Neural crest cell (in vitro differentiated cells): ENCODE measurements at places on chromosomes 2 and 18. TPM values are rescaled to one million over a fixed set of nuclear protein-coding genes. Genes with fewer than 3 reads are reported as not detected.

GRCh38 chr2:128520791-128521190, 202.1 kb upstream of the HS6ST1 start:
- no peak for DNase-seq

GRCh38 chr2:128279009-128279408, 39.7 kb downstream of the HS6ST1 start:
- DNase-seq: no peak

- no peak for DNase-seq
Observed at GRCh38 chr18:25077038-25077943, 274.7 kb downstream of the ZNF521 start.

- DNase-seq: no peak
Observed at GRCh38 chr2:132662732-132663131, 7.3 kb downstream of the LYPD1 start.

DNA sequence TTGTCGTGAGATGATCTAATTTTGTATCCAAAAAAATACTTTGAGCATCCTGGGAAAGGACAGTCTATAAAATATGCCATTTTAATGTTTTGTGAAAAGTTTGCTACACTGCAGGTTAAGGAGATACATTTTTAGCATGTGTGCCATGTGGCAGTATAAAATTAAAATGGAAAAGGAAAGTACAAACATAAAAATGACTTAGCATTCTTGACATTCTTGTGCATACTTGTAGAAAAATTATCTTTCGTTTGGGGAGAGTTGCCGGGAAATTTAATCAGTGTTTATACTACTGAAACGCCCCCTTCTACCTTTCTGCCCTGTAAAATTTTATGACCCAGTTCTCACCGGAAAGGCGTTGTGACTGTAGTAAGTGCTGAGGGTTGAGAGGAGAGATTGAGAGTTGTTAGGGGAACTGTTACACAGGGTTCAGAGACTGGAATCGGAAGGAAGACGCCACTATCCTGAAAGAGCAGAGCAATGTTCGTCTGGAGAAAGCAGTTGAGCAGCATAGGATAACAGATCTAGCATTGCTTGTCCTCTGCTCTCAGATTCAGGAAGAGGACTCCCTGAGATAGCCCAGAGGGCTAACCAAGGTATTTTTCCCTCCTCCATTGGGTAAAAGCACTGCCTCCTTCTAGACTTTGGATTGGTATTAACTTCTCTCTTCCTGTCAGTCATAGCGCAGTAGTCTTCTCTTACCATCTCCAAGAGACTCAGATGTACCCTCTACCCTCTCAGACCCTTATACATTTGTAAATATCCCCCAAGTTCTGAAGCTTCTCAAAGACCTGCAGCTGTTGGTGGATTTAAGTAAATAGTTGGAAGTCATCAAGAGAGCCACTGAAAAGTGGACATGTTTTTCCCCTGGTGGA, 2.7 kb downstream of the CDH20 start:
- no peak for DNase-seq

DNA sequence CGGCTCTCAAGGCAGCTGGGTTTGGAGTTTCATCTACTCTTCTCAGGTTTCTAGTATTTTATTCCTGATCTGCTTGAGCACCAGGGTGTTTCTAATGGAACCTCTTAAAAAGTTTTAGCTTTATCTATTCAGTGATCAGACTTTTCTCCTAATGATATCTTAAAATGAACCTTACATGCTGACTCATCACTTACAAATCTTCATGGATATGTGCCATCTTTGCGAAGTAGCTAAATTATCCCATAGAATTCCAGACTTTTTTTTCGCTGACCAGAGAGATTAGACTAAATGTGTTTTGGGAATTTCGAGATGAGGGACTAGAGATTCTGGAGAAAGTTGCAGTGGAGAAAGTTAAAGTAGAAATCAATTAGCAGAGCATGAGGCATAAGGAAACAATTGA, 401.0 kb downstream of the GRB14 start:
- DNase-seq: no peak

DNA sequence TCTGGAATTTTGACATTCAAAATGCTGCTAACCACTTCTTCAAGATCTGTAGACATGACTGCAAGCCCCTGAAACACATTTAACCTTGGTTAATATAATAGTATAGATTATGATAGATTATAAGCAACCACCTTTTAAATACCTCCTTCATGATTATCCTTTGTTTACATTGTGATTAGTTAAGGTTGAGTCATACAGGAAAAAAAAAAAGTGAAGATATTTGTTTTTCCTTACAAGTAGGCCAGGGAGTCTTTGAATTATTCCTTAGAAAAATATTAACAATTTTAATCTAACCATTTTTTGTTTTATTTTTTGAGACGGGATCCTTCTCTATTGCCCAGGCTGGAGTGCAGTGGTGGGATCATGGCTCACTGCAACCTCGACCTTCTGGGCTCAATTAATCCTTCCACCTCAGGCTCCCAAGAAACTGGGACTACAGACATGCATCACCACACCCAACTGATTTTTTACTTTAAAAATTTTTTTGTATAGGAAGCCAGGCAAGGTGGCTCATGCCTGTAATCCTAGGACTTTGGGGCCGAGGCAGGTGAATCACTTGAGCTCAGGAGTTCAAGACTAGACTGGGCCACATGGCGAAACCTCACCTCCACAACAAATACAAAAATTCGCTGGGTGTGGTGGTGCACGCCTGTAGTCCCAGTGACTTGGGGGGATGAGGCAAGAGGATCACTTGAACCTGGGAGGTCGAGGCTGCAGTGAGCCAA, 99.4 kb downstream of the SLC39A10 start:
- DNase-seq: no peak

DNA sequence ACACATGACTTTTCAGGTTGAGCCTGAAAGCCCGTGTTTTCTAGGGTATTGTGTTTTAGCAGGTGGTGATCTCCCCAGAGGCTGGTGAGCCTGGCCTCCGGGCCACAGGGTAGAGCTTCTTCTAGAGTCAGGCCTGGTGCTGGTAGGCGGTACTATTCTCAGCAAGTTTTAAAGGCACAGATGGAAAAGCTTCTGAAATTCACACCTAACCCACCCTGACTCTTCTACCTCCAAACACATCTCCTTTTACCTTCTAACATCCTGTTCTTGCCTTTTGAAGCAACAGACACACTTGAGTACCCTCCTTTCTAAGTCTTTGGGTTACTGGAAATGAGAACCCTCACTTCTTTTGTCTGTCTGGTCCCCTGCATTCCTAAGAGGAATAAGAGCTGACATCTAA, 191.1 kb downstream of the SETBP1 start:
- no peak for DNase-seq

GRCh38 chr18:71998547-71999097, 545.5 kb downstream of the CBLN2 start:
- DNase-seq: no peak

KIF3C gene
- 50.9 and 56.2 TPM in 2 replicates for total RNA-seq

PKDCC gene
- 74.4 and 81.9 TPM in 2 replicates for total RNA-seq

DNA sequence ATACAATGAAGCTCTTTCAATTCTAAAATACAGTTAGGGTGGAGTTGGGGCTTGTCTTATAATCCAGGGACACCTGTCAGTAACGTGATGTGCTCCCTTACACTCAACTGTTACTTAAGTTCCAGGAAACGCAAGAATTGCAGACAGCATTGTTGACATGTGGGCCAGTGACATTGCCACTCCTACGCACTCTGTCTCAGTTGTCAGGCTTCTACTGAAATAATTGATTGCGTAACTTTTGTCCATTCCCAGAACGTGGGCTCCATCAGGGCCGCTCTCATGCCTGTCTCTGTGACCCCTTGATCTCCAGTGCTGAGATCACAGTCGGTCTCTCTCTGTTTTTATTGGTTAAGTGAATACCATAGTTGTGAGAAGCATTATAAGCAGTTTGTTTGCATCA, 487.8 kb downstream of the GALR1 start:
- no peak for DNase-seq

COBLL1 gene
- total RNA-seq: 4.0 and 4.4 TPM in 2 replicates

CYBRD1 gene
- total RNA-seq: 10.0 and 11.8 TPM in 2 replicates

ZBTB7C gene
- total RNA-seq: 0.45 and 0.61 TPM in 2 replicates

GRCh38 chr2:31402388-31402787, 12.2 kb downstream of the XDH start:
- no peak for DNase-seq

GRCh38 chr18:44054514-44054913, 626.2 kb upstream of the SETBP1 start:
- DNase-seq: no peak

DNA sequence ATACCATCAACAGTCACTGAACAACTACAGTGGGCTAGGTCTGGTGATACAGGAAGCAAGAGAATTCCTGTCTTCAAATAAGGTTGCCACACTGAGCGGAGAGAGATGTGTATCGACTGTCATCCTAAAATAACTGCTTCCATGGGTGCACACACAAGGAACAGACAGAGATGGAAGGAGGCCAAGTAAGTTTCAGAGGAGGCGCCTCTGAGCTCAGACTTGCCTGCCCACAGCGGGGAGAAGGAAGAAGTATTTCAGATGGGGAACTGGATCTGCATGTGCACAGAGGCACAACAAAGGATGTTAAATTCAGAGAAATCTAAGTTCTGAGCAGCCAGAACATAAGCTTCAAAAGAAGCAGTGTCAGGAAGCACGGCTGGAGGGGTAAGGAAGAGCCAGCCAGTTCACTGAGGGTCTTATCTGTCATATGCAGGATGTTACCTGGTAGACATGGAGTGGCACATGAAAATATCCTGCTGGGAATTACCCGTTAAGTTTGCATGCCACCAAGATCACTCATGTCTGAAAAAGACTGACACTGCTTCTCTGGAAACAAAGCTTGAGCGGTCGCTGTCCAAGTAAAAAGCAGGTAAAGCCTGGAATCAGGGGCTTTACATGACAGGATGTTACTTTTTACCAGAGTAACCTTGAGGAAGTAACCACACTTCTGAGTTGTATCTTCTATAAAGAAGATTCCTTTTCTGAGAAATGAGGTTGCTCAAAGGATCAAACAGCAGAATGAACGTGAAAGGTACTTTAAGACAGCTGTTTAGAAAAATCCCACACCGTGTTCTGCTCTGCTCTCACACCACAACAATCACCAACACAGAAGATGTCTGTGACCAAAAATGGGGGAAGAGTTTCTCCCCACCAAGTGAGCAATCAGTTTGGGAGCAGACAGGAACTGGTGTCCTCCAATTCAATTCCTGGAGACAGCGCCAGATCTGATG, 260.2 kb downstream of the NBAS start:
- DNase-seq: no peak

DNA sequence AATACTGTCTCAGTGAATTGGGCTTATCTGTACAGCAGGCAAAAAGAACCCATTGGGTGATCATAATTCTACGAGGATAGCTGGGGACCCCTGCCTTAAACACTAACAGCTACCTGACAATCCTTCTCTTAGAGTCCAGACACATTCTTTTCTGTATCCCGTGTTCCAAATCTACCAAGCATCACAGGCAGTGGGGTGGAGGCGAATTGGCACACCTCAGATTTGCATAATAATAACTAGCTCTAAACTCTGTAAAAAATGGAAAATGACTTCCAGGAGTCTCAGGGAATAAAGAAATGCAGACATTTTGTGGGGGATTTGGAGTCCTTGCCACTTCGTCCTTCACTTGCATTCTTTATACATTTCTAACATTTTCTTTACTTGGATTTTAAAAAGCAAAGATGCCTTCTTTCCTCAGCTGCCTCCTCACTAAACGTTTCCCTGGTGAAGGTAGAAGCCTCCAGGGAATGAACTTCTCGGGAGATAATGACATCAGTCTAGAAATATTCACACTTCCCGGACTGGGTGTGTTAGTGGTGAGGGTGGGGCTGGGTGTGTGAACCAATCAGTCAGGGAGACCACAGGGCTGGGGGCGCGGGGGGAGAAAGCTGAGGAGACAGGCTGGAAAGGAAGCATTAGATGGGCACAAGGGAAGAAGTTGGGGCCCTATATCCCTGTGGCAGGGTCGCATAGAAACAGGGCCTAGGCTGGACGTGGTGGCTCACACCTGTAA, 59.1 kb upstream of the BOD1L2 start:
- DNase-seq: no peak

DNA sequence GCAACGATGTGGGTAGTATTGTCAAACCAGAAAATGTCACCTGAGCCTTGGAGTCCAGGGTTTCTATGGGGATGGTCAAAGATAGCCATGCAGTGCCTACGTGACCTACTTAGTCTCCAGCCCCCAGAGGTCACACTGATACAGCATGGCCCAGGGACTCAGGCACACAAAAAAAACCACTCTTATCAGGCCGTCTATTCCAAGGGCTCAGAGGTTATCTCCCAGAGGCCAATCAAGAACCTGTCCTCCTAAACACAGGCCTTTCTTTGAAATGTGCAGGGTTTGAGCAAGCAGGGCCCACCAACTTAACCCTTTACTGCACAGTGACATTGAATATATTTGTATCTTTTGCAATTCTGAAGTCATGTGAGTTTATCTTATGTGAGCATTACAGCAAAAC, 82.7 kb downstream of the MRO start:
- DNase-seq: no peak

- DNase-seq: no peak
Observed at GRCh38 chr18:12774982-12775381, 72.1 kb downstream of the PSMG2 start.

TMEM178A gene
- total RNA-seq: 12.0 and 12.3 TPM in 2 replicates

ERMN gene
- total RNA-seq: 0.09 and 0.44 TPM in 2 replicates

- no peak for DNase-seq
Observed at GRCh38 chr2:193943406-193943960, 1713.5 kb upstream of the SLC39A10 start.

DNA sequence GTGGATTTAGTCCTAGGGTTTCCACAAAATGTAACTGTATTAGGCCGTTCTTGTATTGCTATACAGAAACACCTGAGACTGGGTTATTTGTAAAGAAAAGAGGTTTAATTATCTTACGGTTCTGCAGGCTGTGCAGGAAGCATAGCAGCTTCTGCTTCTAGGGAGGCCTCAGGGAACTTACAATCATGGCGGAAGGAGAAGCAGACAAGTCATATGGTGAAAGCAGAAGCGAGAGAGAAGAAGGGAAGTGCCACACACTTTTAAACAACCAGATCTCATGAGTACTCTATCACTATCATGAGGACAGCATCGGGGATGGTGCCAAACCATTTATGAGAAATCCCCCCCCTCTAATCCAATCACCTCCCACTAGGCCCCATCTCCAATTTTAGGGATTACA, 9.5 kb upstream of the CCDC68 start:
- no peak for DNase-seq

DNA sequence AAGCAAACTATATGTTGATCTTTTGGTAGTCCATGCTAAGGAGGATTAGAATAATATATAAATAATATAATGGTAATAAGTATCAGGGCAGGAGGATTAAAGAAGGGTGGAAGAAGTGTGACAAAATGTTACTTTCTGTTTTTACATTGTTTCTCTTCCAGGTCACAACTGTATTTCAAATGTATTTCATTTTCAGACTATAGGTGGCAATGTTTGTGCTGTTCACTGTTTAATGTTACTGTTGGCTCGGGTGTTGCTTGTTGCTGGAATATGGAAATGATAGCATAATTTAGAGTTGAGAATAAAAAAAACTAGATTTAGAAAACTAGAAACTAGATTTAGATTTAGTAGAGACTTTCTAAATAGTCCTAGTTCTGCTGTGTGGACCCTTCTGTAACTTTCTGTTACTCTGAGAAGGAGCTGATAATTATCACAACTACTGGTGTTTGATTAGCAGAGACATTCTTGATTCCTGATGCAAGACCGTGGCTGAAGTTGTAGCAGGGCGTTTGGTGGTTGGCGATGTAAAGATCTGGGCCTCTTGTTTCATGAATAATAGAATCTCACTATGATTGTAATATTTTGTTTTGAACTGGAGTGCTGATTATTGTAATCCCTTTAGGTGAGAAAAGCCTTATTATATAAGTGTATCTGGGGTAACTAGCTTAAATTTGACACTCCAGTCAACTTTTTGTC, 7.9 kb downstream of the NEDD4L start:
- DNase-seq: no peak

GRCh38 chr2:219919506-219919905, 292.1 kb downstream of the SLC4A3 start:
- no peak for DNase-seq
